ENCODE measurements at places on chromosomes 12 and 14. TPM values are rescaled to one million over a fixed set of nuclear protein-coding genes. Genes with fewer than 3 reads are reported as not detected.

DNA sequence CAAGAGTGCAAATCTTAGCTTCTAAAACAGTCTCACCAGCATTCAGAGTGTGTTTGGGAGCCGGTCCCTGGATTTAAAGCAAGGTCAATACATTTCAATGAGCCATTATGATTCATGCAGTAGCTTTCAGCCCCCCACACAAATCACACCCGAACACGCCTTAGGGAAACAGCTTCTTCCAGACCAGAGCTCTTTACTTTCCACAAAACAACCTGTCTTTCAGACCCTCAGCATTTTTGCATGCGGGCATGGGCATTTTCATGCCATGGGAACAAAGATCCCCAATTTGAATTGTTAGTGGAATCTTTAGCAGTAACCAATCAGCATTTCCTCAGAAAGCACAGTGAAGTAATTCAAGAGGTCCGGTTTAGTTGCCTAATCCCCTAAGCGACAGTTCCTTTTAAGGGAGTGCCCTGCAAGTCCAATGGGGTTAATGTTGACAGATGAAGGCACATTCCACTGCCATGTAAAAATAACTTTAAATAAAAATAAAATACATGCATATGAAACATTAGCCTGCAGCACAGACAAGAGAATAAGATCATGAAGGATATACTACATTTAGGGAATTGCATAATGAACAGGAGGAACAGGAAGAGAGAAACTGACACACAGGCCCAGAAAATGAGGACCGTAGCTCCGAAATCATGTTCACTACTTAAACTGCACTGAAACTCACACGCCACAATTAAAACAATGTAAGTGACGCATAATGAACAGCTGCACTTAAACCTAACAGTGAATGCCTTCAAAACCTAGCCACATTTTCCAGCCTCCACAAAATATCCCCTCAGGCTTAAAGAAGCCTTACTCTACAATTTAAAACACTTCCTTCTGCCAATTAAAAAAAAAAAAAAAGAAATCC lies 4.0 kb downstream of the VPS37B start:
- DNase-seq, result no peak

- peak; percentile 30 for DNase-seq
These were observed 11.2 kb downstream of the KRT72 start for GRCh38 chr12:52590021-52590420.

- DNase-seq, result peak; percentile 6
These were observed 229.8 kb upstream of the LRIG3 start for GRCh38 chr12:59149995-59150642.

DNA sequence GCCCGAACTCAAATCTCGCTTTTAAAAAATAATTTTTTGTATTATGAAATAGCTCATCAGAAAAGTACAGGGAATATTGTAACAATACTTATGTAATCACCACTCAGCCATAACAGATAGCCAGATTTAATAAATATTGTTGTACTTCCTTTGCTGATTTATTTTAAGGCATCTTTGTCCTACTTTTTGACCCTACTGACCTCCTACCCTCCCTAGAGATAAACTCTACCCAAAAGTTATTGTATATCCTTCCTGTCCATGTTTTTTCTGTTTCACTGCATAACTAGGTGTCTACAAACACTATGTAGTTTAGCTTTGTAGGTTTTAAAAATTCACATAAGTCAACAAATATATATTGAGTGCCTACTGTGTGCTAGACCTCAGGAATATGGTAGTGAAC lies 25.1 kb downstream of the SOCS2 start:
- no peak for DNase-seq

Gene COX8C
- total RNA-seq, result not detected

Gene CDH24
- 1.1 TPM for total RNA-seq

Measured in activated naive CD4-positive, alpha-beta T cell treated with anti-CD3 and anti-CD28 coated beads, Interleukin-2, amount 50 U/mL, for 72 hours (primary cell).